AG04450 (cell line): ENCODE measurements at places on chromosomes 7 and 10.
A peak's percentile ranks its signal among the peaks of the same experiment; 100 is the strongest.

DNA sequence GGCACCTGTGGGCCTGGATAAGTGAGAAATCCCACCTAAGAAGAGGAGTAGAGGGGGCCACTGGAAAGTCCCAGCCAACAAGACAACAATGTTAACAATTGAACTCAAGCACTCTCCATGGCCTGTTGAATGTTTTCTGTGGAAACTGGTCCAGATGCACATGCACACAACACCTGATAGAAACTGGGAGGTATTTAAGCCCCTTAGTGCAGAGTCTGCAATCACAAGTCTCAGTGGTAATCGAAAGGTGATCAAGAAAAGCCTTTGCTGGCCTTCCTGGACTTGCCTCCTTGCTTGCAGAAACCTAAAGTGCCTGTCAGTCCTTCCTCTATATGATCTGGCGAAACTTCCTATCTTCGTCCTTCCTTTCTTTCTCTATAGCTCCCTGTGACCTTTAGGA lies 30.6 kb upstream of the HNRNPH3 start:
- DNase-seq, result no peak

DNA sequence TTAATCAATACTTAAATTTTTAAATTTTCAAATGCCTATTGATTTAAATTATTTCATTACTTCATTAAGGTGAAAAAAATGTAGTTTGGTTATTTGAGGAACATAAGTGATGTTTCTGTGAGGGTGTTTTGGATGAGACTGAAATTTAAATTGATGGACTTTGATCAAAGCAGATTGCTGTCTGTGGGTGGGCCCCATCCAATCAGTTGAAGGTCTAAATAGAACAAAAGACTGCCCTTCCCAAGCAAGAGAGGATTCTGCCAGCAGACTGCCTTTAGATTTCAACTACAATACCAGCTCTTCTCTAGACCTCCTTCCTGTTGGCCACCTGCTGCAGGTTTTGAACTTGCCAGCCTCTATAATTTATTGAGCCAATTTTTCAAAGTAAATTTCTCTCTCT lies 14.5 kb upstream of the GPR37 start:
- no peak for DNase-seq

GRCh38 chr7:88243345-88243909 lies 23.6 kb upstream of the SRI start:
- DNase-seq, result no peak

- DNase-seq, result no peak
Observed at GRCh38 chr7:131370523-131370968, 42.9 kb downstream of the MKLN1 start.

DNA sequence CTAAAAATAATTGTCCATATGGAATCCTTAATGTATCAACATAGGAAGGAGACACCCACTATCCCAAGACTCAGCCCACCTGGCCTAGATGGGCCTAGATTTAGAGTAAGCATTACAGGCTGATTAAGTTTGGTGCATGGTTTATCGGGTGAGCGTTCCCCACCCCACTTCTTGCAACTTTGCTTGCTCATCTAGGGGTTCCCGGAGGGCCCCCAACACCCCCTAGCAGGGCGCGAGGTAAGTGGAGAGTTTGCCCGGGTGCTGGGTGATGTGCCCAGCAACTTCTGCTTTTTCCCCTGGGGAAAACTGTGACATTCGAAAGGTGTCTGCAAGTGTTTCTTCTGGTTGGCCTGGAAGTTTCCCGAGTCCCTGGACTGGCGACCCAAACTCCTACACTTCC lies 31.7 kb downstream of the SKIDA1 start:
- DNase-seq, result no peak

- DNase-seq, result peak; percentile 18
Observed at GRCh38 chr10:106360870-106361269, 803.6 kb downstream of the SORCS1 start.

- no peak for DNase-seq
Observed at GRCh38 chr7:42479816-42480633, 243.0 kb upstream of the GLI3 start.

DNA sequence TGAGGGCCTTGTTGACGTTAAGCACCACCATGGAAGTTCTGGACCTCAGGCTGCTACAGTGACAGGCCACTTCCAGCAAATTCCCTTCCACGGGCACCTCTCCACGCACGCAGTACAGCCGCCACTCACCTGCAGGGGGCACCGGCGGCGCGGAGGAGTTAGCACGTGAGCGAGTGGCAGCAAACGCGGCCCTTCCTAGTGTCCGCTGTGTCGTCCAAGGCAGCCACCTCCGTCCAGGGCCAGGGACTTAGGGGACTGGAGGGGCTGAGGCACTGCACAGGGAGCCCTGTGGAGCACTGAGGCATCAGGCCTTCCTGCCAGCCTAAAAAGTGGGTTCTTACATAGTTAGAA lies 164.4 kb downstream of the SVIL start:
- no peak for DNase-seq

- no peak for DNase-seq
Observed at GRCh38 chr7:43904533-43905208, 1.7 kb downstream of the URGCP start.

- DNase-seq, result no peak
Observed at GRCh38 chr7:1888425-1888824, 218.3 kb downstream of the ELFN1 start.

DNA sequence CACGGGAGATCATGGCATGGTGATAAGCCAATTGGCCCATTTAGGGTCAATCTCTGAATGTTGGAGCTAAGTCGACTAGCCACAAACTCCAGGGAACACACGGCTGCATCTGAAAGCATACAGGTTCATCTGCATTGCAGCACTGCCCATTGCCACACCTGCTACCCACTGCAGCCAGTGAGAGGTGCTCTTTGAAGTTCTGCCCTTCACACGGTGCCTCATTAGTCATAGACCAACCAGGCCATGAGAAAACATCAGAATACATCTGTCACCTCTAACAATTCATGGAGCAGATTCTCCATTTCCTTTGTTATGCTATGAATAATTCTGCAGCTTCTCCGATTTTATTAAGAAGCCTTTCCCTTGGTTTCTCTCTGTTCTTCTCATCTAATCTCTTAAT lies 65.7 kb upstream of the FAM204A start:
- no peak for DNase-seq

- no peak for DNase-seq
Observed at GRCh38 chr10:57300718-57301117, 939.7 kb upstream of the ZWINT start.

- no peak for DNase-seq
Observed at GRCh38 chr10:22927166-22927565, 687 bp upstream of the ARMC3 start.

DNA sequence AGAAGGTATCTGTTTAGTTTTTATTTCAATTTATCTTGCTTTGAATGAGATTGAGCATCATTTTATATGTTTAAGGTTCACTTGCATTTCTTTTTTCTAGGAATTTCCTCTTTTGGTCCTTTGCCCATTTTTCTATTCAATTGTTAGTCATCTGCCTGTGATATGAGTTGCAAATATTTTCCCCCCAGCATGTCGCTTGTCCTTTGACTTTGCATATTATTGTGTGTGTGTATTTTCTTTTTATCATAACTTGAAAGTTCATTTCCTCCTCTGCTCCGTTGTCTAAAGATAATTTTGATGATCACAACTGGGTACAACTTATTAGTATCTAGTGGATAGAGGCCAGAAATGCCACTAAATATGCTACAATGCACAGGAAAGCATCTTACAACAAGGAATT lies 132.7 kb upstream of the MDFIC start:
- no peak for DNase-seq

DNA sequence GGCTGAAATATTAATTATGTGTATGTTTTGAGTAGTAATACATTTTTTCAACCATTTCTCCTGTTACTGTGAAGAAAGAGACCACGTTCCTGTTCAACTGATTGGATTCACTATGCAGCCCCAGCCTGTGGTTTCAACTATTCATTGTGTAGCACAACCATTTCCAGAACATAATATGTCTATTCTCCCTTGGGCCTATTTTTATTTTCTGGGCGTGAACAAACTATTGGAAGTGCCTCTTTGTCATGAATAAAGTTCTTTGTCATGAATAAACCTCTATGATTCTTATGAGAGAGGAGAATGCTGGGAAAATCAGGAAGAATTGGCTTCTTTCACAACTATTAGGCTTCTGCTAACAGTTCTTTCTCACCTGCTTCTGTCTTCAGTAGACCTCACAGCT lies 152.4 kb downstream of the GNAT3 start:
- DNase-seq, result no peak

- DNase-seq, result no peak
Observed at GRCh38 chr10:18984531-18984930, 64.1 kb upstream of the MALRD1 start.

- no peak for DNase-seq
Observed at GRCh38 chr10:11409357-11409756, 202.1 kb downstream of the USP6NL start.

DNA sequence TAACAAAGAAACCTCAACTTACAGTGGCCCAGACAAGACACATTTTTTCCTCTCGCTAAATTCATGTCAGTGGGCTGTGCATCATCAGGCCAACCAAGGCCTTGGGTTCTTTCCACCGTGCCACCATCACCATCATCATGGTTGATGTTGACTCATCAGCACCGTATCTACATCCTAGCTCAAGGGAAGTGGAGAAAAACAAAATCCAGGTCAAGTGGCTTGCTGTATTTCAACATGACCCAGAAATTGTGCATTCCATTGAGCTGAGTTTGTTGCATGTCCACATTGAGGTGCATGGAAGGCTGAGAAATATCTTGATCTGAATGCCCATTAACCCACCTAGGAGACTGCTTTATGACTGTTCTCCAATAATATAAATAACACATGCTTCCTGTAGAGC lies 312.4 kb upstream of the CDC14C start:
- DNase-seq, result no peak

DNA sequence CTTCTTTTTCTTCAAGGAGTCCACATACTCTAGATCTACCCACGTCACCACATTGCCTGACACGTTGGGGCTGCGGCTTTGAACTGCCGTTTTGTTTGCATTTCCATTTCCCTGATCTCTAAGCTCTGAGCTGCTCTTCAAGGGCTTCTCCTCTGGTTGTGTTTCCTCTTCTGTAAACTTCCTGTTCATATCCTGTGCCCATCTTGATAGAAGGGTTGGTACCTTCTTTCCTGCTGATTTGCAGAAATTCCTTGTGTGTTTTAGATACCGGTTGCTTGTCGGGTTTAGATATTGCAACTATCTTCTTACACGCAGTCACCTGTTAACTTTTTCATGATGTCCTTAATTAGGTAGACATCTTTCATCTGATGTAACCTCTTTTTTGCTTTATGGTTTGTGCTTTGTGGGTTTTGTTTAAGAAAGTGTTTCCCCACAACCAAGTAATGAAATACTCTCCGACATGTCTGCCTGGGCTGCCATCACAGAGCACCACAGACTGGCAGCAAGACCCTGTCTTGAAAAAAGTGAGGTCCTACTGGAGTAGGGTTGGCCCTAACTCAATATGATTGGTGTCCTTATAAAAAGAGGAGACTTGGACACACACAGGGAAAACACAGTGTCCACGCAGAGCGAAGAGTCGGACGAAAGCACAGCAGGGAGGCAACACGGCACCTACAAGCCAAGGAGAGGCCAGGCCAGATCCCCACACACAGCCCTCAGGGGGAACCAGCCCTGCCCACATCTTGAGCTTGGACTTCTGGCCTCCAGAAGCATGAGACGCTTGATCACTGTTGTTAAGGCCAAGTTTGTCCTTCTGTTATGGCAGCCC lies 99.1 kb upstream of the PDGFA start:
- DNase-seq, result no peak

- DNase-seq, result no peak
Observed at GRCh38 chr10:79149662-79150443, 81.1 kb downstream of the ZMIZ1 start.

DNA sequence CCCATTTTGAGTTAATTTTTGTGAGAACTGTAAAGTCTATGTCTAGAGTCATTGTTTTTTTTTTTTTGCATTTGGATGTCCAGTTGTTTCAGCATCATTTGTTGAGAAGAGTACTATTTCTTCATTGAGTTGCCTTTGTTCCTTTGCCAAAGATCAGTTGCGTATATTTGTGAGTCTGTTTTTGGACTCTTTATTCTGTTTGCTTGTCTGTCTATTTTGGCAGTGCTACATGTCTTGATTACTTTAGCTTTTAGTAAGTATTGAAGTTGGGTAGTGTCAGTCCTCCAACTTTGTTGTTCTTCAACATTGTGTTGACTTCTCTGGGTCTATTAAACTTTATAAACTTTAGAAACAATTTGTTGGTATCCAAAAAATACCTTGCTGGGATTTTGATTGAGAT lies 31.6 kb downstream of the CCDC7 start:
- DNase-seq, result no peak

DNA sequence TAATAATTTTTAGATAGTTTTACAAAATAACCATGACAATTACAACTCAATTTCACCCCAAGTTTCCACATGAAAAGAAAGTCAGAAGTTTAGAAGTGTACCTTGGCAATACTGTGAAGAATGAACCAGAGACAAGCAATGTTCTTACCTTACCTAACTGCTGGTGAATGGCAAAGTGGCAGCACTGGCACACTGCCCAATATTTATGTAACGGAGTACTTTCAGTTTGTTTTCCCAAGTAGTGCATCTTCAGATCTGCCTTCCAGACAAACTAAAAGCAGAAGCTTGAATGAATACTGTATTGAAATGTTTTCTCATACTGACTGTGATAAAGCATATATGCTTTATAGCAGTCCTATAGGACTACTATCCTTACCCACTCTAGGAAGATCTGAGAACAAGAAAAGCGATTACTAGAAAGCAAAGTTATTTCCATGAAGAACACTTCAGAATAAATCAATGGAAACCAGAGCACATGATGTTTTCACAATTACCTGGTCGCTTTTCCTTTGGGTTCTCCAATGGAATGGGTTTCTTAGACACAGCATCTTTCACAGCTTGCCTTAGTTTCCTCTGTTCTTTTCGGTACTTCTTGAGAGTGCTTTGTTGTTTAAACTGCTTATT lies 1.5 kb downstream of the NOC3L start:
- DNase-seq, result no peak

DNA sequence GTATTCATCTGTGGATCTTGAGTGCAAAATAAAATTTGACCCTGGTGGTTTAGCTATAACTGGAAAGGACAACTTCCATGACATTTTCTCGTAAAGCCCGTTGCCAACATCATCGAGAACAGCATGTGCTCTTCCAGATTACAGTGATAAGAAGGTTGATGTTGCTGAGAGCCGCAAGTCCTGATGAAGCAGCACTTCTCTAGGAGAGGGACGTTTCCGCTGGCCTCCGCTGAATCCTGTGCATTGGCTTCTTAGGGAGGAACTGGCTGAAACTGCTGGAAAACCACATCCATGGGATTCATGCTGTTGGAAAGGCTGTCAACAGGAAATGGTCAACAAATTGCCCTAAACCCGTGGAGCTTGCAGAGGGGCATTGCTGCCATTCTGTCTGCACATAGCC lies 21.4 kb upstream of the ABCB5 start:
- DNase-seq, result no peak

DNA sequence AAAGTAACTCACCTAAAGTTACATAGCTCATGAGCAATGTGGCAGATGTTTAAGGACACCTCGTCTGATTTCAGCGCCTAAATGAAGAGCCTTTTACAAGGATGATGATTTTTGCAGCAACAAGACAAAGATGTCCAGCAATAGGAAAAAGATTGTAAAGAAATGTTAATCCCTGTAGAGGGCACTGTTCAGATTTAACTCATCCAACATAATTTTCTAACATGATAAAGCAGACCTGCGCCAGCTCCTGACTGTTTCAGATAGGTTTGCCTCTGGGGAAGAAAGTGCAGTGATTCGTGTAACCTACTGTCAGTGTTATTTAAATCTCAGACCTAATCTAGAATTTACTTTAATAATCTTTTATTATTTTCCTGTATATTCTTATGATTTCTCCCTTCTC lies 595.2 kb downstream of the AUTS2 start:
- DNase-seq, result no peak
